ENCODE measurements at places on chromosomes 11 and 22.

GRCh38 chr11:12052676-12053605 lies 44.5 kb upstream of the DKK3 start:
- DNase-seq: no peak

DNA sequence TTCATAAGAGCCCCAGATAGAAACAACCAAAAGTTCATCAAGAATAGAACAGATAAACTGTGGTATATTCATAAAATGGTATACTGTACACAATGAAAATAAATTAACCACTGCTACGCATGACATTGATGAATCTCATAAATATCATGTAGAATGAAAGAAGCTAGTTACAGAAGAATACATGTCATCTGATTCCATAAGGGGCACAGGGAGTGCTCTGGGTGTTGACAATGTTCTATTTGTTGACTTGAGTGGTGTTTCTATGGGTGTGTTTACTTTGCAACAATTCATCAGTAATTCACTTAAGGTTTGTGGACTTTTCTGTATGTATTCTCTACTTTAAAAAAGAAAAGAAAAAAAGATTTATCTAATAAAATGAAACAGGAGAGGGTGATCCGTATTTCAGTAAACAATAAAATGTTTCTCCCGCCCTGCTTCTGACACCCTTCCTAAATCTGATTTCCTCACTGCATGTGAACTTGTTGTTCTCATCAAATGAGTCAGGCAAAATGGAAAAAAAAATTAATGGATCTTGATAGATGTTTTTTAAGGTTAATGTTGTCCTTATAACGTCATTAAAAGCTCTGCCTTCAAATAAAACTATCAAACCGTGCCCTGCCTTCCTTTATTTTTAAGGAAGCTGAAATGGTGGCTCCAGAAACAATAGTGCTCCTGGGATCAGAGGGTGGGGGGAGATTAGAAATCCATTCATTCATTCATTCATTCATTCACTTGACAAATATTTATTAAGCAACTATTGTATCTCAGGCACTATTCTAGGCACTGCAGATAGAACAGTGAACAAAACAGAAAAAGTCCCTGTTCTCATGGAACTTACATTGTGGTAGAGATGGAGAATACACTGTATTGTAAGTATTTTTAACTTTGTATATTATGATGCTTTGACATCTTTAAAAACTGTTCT lies 77.2 kb upstream of the CD44 start:
- DNase-seq: no peak

GRCh38 chr22:20546541-20546950 lies 39.1 kb downstream of the MED15 start:
- no peak for DNase-seq

DNA sequence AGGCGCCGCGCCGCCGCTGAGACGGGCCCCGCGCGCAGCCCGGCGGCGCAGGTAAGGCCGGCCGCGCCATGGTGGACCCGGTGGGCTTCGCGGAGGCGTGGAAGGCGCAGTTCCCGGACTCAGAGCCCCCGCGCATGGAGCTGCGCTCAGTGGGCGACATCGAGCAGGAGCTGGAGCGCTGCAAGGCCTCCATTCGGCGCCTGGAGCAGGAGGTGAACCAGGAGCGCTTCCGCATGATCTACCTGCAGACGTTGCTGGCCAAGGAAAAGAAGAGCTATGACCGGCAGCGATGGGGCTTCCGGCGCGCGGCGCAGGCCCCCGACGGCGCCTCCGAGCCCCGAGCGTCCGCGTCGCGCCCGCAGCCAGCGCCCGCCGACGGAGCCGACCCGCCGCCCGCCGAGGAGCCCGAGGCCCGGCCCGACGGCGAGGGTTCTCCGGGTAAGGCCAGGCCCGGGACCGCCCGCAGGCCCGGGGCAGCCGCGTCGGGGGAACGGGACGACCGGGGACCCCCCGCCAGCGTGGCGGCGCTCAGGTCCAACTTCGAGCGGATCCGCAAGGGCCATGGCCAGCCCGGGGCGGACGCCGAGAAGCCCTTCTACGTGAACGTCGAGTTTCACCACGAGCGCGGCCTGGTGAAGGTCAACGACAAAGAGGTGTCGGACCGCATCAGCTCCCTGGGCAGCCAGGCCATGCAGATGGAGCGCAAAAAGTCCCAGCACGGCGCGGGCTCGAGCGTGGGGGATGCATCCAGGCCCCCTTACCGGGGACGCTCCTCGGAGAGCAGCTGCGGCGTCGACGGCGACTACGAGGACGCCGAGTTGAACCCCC lies 798 bp downstream of the BCR start:
- DNase-seq: peak; percentile 64

- no peak for DNase-seq
Measured at GRCh38 chr11:102683277-102683676, 22.3 kb downstream of the MMP27 start.

DNA sequence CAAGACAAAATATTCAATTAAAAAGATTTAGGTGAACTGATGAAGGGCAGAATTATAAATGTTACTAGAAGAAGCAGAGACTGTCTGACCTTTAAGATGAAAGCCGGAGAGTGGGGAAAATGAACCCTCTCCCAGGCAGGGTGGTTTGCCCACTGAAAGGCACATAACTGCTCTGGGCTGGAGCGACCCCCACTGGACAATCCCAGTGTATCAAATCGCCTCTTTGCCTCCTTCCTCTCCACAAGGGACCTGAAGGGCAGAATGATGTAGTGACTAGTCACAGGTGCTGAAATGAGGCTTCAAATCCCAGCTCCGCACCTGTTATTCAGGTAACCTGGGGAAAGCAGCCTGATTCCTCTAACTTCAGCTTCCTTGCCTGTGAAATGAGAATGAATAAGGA lies 69.0 kb downstream of the EFCAB6 start:
- DNase-seq: no peak

- no peak for DNase-seq
Measured at GRCh38 chr11:122112470-122113365, 3.3 kb downstream of the BLID start.

- DNase-seq: no peak
Measured at GRCh38 chr11:85423316-85423715, 203.8 kb downstream of the DLG2 start.

DNA sequence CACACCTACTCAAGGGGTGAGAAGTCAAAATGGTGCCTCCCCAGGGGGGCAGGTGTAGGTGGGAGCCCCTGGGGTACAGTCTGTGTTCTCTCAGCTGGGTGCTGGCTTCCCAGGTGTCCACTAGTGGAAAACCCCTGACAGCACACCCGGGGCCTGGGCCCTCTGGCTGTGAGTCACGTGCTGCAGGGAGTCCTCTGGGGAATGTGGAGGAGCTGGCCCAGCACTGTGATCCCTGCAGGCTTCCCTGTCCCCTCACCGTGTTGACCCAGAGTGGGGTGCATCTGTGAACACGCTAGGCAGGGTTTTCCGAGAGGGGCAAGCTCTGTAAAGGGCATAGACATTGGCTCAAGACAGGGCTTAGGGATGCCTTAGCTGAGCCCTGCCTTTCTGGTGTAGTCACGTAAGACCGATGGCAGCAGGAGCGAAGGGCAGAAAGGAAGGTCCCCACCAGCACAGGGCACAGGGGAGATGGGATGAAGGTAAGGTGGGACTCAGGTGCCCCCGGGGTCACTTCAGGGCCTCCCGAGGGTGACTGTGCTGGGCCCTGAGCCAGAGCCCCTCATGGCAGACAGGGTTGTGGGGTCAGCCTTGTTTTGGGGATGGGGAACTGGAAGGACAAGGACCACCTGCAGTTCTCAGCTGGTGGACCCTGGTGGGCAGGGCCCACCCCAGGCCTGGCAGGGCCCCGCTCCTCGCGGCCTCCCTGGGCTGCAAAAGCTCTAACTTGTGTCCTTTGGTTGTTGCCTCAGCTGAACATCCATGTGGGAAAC lies 14.1 kb downstream of the DERL3 start:
- no peak for DNase-seq

DNA sequence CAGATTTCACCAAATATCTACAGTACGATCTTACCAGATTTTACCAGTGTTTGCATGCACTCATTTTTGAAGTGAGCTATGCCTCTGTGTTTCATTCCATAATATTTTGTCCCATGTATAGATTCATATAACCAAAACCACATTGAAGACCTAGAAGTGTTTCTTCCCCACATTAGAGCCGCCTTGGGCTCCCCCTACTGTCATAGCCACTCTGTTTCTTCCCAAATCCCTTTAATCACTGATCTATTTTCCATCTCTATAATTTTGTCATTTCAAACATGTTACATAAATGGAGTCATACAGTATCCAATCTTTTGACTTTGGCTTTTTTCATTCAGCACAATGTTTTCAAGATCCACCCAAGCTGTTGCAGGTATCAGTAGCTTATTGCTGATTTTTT lies 12.7 kb downstream of the MRGPRX3 start:
- DNase-seq: peak; percentile 5

GRCh38 chr22:28462041-28462440 lies 217.6 kb downstream of the TTC28 start:
- no peak for DNase-seq

DNA sequence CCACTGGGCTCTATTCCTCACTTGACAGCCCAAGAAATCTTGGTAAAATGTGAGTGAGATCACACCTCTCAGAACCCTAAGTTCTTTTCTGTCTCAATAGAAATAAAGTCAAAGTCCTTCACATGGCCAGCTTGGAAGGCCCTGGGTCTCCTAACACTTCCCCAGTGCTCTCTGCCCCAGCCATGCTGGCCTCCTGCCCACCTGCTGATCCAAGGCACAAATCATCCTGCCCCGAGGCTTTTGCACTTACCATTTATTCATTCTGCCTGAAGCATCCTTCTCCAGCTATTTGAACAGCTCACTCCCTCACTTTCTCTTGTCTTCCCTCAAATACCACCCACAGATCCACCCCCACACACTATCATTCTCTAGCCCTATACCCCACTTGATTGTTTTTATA lies 26.4 kb downstream of the ISX start:
- DNase-seq: no peak

DNA sequence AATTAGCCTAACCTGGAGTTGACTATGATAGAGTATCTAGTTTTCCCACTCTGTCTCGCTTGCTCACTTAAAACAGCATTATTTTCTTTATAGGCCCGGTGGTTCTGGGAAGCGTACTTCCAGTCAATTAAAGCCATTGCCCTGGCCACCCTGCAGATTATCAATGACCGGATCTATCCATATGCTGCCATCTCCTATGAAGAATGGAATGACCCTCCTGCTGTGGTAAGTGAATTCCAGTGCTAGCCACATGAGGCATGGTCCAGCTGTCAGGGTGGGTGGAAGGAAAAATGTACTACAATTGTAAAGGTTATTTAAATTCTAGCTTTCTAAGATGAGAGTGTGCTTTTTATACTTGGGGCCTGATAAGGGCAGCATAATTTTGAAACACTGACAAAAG lies 76.0 kb downstream of the EXT2 start:
- peak; percentile 65 for DNase-seq

GRCh38 chr22:48886604-48887393 lies 940.9 kb downstream of the BRD1 start:
- DNase-seq: no peak

GRCh38 chr11:12070446-12071267 lies 39.7 kb upstream of the MICAL2 start:
- DNase-seq: no peak

- DNase-seq: peak; percentile 90
Measured at GRCh38 chr11:105862736-105863367, 159.2 kb downstream of the MSANTD4 start.

- no peak for DNase-seq
Measured at GRCh38 chr11:64720640-64721358, 2.2 kb downstream of the NRXN2 start.

- no peak for DNase-seq
Measured at GRCh38 chr11:46617972-46618314, 590 bp downstream of the ATG13 start.

DNA sequence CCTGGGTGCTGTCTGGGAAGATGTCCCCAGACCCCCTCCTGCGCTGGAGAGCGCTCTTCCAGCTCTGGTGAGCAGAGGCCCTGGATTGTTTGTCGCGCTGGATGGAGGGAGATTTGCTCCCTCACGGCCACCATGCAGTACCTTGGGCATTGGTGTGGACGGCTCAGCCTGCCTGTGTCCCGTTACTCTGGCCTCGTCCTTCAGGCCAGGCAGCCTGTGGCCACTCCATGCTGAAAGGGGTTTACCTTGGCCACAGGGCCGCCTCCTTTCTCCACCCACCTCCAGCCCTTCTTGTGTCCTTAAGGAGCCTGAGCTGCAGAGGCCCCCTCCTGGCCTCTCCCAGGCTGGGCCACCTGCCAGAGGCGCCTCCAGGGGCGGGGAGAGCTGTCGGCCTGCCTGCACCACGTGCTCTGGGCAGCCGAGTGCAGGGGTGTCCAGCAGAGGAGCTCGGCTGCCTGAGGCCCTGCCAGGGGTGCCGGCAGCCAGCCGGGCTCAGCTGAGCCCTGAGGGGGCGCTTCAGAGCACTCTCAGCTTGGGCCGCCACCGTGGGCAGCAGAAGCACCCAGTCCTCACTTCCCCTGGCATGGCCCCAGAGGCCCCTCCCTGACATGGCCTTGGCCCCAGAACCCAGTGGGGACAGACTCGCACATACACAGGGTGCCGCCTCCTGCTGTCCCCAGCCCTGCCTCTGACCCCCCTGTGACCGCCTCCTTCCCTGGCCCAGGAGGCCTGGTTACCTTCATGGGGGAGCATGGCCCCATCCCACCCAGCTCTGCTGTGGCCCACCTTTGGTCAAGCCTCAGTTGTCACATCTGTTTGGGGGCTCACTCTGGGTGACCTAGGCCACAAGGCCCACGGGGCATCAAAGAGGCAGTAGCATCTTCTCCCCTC lies 3.4 kb downstream of the CCND1 start:
- peak; percentile 53 for DNase-seq

- no peak for DNase-seq
Measured at GRCh38 chr11:69278091-69278867, 15.7 kb upstream of the MYEOV start.

- DNase-seq: no peak
Measured at GRCh38 chr22:42272431-42272999, 2.1 kb upstream of the TCF20 start.

DNA sequence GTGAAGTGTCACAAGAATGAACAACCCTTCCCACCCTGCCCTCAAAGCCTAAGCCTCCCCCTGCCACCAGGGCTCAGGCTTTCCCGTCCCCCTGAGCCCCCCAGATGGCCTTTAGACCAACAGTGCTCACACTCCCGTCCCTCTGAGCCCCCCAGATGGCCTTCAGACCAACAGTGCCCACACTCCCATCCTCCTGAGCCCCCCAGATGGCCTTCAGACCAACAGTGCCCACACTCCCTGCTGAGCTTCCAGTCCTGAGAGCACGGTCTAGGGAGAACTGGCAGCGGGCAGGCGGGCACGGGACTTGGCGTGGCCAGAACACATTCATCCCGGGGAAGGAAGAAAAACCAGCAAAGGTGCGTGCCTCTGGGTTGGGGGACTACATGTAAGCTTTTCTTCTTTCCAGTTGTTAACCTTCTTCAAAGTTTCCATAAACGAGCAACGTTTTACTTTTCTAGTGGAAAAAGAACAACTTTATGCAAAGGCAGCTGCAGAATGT lies 2.5 kb downstream of the MRGPRG start:
- DNase-seq: no peak

- no peak for DNase-seq
Measured at GRCh38 chr22:42927966-42928365, 70.9 kb upstream of the ARFGAP3 start.
